ENCODE measurements at places on chromosomes 12 and 14.

DNA sequence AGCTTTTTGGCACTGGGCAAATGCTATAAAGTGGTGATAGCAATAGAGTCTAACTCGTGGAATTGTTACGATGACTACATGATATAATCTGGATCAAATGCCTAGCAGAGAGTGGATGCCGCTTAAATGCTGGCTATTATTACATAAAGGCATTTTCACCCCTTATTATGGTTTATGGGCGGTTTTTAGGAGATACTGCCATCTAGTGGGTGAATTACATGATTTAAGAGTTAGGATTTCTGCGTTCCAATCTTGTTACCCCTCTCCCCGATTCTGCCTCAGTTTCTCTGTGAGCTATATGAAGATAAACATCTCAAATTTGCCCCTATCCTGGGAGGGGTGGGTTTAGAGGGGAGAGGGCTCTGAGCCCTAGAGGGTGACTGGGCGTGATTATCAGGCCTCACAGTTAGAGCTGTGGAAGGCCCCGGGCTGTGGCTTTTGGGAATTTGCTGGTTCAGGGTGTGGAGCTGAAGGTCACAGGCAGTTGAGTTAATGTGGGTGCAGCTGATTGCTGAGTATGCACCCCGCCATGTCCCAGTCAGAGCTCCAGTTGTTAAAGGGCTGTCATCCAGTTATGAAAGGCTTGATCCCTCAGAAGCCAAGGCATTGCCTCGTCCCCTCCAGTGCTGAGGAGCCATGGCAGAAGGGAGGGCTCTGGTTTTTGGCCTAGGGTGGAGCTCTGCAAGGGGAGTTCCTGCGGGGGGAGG, 14.4 kb downstream of the CLSTN3 start:
- no peak for DNase-seq

DNA sequence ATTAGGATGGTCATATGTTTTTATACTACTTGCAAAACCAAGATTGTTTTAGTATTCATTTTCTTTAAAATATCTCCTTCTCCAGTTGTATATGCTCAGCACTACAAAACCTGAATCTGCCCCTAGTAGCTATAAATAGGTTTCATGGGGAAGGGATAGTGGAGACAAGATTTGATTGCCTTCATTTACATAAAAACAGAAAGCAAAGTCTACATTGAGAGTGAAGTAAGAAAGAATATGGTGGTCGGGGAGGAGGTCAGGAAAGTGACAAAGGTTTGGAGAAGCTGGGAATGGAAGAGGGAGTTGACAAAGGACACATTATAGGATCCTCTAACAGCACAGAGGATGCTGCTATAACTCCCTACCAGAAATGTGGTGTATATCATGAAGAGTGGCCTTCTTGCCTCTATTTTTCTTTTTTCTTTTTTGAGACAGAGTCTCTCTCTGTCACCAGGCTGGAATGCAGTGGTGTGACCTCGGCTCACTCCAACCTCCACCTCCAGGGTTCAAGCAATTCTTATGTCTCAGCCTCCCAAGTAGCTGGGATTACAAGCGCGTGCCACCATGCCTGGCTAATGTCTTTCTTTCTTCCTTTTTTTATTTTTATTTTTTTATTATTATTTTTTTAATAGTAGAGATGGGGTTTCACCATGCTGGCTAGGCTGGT, 6.6 kb upstream of the LRP6 start:
- DNase-seq, result no peak

- DNase-seq, result no peak
Measured at GRCh38 chr12:57607958-57608663, 3.1 kb upstream of the ARHGEF25 start.

DNA sequence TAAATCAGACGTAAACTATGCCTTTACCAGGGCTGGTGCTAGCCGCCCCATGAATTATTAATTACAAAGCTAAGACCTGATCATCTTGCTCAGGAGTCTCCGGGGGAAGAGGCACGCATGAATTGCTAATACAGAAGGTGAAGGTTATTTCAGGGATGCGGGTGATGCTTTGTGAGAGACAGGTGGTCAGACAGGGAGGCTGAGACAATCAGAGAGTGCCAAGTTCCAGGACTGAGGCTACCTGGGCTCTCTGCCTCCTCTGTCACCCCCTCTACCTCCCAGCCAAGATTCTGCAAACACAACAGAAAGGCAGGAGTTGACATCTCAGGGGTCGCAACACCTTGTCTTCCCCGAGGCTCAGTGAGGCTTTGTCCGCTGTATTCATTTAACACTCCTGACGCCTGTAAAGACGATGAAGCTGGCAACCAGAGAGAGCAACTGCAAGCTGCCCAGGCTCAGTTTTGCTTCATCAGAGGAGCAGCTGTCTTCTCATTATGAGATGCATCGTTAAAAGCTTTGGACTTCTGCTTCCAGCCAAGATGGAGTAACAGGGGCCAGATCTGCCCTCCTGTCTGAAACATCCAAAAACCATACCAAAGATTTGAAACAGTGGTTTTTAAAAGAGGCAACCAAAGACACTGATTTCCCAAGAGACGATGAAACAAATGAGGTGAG, 46.6 kb downstream of the PRIMA1 start:
- no peak for DNase-seq

DNA sequence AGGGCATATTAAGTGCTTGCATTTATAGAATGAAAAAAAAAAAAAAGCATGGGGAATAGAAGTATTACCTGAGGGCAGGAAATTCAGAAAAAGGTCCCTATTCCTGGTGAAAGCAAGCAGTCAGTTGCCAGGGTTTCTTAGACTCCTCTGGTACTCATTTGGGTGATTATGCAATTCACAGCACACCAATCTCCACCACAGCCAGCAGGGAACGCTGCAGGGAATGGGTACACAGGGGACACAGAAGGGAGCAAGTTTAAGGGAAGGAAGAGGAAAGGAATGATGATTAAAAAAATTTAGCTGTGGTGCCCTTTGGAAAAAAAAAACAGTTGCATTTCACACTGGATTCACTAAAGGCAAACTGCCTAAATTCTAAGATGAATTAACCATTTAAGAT, 14.2 kb downstream of the BLTP3B start:
- DNase-seq, result no peak

- DNase-seq, result no peak
Measured at GRCh38 chr12:123891516-123892179, 81.0 kb downstream of the CCDC92 start.

DNA sequence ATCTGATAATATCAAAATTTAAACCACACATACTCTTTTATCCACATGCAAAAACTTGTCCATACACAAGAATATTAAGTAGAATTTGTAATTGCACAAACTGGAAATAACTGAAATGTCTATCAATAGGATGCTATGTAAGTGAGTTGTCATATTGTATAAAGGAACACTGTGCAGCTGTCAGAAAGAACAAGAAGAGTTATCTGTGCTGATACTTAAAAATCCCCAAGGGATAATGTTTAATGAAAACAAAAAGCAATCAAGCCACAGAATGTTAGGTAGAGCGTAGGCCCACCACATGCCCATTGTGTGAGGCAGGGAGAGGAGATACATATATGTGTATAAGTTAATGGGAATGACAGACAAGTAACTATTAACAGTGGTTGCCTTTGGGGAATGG, 25.9 kb upstream of the HIGD1C start:
- DNase-seq, result no peak

DNA sequence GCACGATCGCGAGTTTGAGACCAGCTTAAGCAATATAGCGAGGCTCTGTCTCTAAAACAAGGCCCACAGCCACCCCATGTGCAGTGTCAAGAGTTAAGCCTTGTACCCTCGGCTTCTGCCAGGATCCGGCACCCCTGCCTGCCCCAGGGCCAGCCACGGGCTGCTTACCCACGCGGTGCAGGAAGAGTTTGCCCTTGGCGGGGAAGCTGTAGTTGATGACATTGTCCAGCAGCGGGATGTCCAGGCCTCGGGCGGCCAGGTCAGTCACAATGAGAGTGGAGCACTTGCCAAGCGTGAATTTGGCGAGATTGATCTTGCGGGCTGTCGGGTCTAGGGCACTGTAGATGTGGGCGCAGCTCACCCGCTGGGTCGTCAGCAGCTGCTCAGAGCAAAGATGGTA, 13.1 kb downstream of the DDX54 start:
- no peak for DNase-seq

All from SHP77 treated with DMSO at 0.1 percent for 48 hours (cell line).